ENCODE measurements at places on chromosomes 13 and 19. TPM values are rescaled to one million over a fixed set of nuclear protein-coding genes. Genes with fewer than 3 reads are reported as not detected.

The FBXL12 gene
- total RNA-seq = 24.3 TPM

The SLC10A2 gene
- not detected for total RNA-seq

The SPPL2B gene
- total RNA-seq = 16.2 TPM

The CYP4F3 gene
- total RNA-seq = 0.10 TPM

The ZNF525 gene
- total RNA-seq = 0.85 TPM

The PROZ gene
- not detected for total RNA-seq

The PRODH2 gene
- total RNA-seq = not detected

The MBD3L2B gene
- not detected for total RNA-seq

The GJB6 gene
- total RNA-seq = not detected

The GARRE1 gene
- total RNA-seq = 7.5 TPM

The IZUMO2 gene
- not detected for total RNA-seq

The TEAD2 gene
- total RNA-seq = 6.5 TPM

The PEG3 gene
- not detected for total RNA-seq

All from HT1080 (cell line).